Stomach (tissue), 19 donors: ENCODE measurements at places on chromosomes 12 and 14.

DNA sequence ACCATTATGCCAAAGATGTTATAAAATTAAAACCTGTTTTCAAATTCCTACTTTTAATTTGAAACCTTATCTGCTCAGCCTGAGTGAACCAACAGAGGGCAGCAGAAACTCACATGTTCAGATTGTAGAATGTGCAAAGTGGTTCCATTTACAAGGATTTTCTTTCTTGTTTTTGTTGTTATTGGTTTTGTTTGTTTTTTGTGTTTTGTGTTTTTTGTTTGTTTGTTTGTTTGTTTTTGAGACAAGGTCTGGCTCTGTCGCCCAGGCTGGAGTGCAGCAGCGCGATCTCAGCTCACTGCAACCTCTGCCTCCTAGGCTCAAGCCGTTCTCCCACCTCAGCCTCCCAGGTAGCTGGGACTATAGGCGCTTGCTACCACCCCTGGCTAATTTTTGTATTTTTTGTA lies 22.8 kb upstream of the GARIN2 start:
- peak; percentile 77 for DNase-seq

DNA sequence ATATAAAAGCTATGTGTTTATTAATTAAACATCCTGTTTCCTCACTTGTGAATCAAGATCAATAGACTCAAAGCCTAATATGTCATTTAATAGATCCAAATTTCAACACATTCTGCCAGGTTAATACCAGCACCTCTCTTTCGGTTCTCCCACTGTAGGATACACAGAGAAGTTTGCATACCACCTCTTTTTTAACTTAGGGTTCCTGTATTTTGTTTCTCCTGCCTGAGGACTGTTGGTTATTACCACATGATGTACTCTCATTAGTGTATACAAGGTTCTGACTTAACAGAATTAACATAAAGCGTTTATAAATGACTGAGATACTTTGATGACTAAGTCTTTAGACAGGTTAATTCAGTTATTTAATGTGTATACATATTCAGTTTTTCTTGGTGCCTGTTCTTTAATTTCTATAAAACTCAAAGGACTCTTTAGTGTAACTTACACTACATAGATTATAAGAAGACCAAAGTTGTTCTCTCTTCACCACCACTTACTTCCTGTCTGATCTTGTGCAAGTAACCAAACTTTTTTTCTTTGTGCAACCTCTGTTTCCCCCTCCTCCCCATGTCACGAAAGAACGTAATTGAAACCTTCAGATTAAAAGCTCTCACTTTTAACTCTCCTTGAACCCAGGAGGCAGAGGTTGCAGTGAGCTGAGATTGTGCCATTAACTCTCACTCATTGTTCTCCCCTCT lies 89.8 kb upstream of the DNM1L start:
- DNase-seq = no peak

GRCh38 chr12:56657416-56658379 lies 11.9 kb upstream of the ATP5F1B start:
- no peak for DNase-seq

DNA sequence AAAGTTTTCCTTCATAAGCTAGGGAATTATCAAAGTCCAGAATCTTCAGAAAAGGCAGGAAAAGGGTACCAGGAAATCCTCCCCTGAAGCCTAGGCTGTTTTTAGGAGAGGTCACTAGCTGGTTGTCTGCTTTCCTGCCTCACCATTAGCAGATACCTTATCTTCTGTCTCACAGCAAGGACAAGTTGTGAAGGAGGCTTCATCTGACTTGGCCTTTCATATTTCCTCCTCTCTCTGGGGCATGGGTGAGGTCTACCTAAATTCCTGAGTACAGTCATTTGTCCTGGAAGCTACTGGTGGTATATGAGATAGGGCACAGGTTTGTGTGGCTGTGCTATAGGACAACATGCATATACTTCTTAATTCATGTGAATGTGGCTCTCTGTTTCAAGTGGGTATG lies 2.3 kb downstream of the FOXJ2 start:
- DNase-seq = no peak
